ENCODE measurements at places on chromosomes 6 and 20. TPM values are rescaled to one million over a fixed set of nuclear protein-coding genes. Genes with fewer than 3 reads are reported as not detected.

The SASH1 gene
- 1.2 TPM for total RNA-seq

- no peak overlapping the region for H3K4me3 ChIP-seq
- H3K27ac ChIP-seq: no peak overlapping the region
- H3K36me3 ChIP-seq: no peaks in the 10 kb centered on the region
- no peaks in the 10 kb centered on the region for H3K4me1 ChIP-seq
- DNase-seq: no peak
- peaks cover 7% of the 10 kb centered on the region for H3K27me3 ChIP-seq
Observed at GRCh38 chr6:83702077-83702476, 6.8 kb downstream of the SNAP91 start.

- peaks cover 3% of the 10 kb centered on the region for H3K36me3 ChIP-seq
- H3K27ac ChIP-seq: peak overlapping the region; percentile 15
- DNase-seq: no peak
- H3K4me1 ChIP-seq: peaks cover 27% of the 10 kb centered on the region
- no peak overlapping the region for H3K4me3 ChIP-seq
Observed at GRCh38 chr6:41298785-41299502, 12.5 kb upstream of the TREM1 start.

DNA sequence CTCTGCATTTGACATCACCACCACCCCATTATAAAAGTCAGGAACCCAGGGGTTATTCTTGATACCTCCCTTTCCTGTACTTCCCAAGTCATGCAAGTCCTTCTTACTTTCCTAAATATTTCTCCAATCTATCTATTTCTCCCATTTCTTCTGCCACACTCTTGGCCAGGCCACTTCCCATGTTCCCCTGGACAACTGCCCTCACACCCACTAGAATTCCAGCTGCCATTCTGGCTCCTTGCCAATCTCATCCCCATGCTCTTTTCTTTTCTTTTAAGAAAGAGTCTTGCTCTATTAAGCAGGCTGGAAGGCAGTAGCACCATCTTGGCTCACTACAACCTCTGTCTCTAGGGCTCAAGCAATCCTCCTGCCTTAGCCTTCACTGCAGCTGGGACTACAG is 15.2 kb downstream of the DEFB132 start:
- H3K4me3 ChIP-seq: no peak overlapping the region
- DNase-seq: no peak
- no peaks in the 10 kb centered on the region for H3K36me3 ChIP-seq
- no peak overlapping the region for H3K27ac ChIP-seq

DNA sequence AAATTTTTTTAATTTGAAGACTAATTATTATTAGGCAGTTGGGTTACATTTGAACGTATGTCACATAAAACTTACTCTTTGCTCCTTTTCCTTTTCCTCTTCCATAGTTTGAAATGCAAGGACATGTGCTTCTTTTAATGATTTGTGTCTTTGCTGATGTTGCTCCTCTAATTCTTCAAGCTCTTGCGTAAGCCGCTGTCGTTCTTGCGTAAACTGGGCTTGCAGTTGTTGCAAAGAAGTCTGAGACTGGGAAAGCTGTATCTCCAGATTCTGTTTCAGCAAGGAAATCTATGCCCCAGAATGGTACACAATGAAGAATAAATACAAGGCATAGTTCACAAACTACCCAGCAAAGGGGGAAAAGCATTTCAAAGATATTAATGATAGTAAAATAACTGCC is 45.1 kb upstream of the MCM9 start:
- no peak overlapping the region for H3K4me3 ChIP-seq
- peaks cover 13% of the 10 kb centered on the region for H3K36me3 ChIP-seq
- H3K27ac ChIP-seq: no peak overlapping the region
- no peaks in the 10 kb centered on the region for H3K4me1 ChIP-seq

DNA sequence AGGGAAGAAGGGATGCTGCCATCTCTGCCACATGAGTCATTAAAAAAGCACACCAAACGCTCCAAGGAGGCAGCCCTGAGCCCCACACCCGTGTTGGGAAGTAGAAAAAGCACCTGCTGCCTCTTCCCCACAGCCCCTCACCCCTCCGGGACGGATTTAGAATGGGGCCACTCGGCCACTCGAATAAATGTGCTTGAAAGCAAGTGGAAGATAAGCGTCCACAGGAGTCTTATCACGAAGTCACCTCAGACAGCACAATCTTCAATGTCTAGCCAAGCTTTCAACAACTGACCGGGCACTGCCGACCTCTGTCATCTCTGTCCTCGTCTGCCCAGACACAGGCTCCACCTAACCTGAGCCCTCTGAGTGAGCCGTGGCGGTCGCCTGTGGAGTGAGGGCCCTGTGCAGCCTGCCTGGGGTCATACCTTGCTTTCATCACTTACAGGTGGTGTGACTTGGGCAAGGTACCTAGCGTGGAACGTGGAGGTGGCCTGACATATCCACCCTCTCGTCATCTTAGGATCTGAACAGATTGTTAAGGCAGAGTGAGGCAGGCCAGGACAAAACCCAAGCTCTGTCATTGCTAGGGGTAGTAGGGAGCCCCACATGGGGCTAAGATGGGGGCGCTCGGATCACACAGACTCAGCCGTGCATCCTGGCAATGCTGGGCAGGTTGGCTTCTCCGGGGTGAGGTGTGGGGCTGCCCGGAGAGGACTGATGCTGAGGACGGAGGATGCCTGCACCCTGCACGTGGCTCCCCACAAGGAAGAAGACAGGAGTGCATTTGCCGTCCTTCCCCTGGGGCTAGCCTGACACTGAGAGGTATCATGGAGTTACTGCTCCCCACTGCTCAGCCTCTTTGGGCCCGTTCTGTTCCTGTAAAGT is 34.8 kb downstream of the PSMG4 start:
- no peaks in the 10 kb centered on the region for H3K27me3 ChIP-seq
- no peak for DNase-seq
- H3K4me1 ChIP-seq: no peaks in the 10 kb centered on the region
- no peaks in the 10 kb centered on the region for H3K36me3 ChIP-seq

The DBNDD2 gene
- 22.6 TPM for total RNA-seq

GRCh38 chr6:156771047-156771446 is 6.1 kb upstream of the ARID1B start:
- H3K4me1 ChIP-seq: peaks cover 23% of the 10 kb centered on the region
- H3K27me3 ChIP-seq: no peaks in the 10 kb centered on the region
- no peaks in the 10 kb centered on the region for H3K36me3 ChIP-seq
- no peak overlapping the region for H3K4me3 ChIP-seq

DNA sequence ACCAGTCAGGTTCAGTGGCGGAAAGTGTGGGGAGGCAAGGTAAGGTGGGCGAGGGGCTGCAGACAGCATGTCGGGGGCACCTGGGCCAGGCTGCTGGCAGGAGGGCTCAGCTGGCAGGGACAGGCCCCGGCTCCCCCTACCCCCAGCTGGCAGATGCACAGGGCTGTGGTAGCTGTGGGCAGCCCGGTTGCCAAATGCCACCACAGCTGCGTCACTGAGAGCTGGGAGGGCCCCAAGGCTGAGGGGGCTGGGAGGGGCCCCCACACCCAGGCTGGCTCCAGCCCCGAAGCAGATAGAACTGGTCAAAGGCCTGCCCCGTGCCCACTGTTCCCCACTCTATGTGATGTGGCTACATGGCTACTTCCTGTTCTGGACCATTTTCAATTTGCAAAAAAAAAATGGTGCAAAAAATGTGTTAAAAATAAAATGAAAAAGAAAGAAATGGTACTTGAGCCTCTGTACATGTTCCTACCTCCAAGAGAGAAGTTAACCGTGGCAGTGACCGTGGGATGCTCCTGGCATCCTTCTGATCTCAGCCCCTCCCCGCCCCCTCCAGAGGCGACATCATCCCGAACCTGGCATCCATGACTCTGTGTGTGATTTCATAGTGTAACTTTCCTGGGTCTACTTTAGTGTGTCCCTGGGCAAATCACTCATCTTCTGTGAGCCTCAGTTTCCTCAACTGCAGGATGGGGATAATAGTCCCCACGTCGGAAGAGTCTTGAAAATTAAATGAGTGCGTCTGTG is 64.4 kb downstream of the UBE2V1 start:
- peak; percentile 27 for DNase-seq
- H3K27me3 ChIP-seq: peaks cover 14% of the 10 kb centered on the region
- no peak overlapping the region for H3K27ac ChIP-seq
- no peaks in the 10 kb centered on the region for H3K4me1 ChIP-seq
- no peaks in the 10 kb centered on the region for H3K36me3 ChIP-seq
